ENCODE measurements at places on chromosomes 2 and 18.

GRCh38 chr2:213923543-213923942 is 487.3 kb upstream of the VWC2L start:
- DNase-seq, result no peak

DNA sequence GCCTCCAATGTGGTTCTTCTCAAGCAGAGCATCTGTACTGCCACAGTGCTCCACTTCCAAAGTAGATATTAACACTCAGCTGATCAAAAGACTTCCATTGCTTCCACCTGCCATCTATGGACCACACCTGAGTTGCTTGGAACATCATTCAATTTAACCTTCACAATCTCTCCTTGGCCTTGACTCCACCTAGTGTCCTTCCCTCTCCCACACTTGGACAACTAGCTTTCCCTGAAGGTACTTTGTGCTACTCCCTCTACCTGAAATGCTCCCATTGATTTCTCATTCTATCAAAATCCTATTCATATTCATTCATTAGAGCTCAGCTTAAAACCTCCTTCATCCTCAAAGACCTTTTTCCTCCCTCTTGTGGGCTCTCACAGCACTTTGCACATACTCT is 48.7 kb downstream of the SOWAHC start:
- DNase-seq, result no peak

GRCh38 chr2:208097313-208097712 is 27.0 kb downstream of the CRYGD start:
- no peak for DNase-seq

GRCh38 chr2:28347193-28347592 is 45.5 kb upstream of the FOSL2 start:
- no peak for DNase-seq

DNA sequence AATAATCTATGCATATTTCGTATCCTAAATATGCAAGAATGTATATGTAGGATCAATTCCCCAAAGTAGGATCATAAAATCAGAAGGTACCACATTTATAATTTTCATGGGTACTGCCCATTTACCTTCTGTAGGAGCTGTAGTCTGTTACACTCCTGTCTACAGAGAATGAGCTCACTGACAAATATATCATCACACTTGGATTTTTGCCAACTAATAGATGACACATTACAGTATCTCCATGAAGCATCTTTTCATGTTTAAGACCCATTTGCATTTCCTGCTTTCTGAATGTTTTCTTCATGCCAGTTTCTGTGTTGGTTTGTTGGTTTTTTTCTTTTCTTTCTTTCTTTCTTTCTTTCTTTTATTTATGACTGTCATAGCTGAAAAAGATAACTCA is 70.9 kb upstream of the EML6 start:
- no peak for DNase-seq

DNA sequence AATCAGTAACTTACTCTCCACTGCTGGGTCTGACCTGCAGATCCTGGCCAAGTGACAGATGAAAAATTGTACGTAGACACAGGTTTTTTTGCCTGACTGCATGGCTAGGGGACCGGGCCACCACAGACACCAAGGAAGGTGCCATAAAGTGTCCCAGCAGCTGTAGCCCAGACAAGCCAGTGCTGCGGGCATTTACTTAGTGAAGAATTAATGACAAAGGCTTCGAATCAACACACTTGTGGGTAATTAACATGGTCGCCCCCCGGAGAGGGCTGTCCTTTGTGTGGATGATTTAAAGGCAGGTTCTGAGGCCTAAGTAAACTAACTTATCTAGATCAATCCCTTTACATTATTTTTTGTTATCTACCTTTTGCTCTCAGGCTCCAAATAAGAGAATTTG is 1709.1 kb upstream of the LRRTM1 start:
- DNase-seq, result no peak

DNA sequence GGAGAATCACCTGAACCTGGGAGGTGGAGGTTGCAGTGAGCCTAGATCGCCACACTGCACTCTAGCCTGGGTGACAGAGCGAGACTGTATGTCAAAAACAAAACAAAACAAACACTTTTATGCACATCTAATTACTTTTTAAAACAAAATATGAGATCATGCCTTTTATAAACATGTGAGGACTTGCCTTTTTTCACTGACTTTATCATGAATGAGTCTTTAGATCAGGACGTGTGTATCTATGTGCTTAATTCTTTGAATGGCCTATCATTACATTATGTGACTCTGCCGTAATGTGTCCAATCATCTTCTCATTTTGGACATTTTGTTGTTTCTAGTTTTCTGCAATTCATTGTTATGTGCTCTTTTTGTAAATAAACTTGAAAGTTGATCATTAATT is 58.7 kb downstream of the FAM117B start:
- DNase-seq, result no peak

- no peak for DNase-seq
Measured at GRCh38 chr2:231371430-231372054, 24.0 kb upstream of the B3GNT7 start.

- DNase-seq, result no peak
Measured at GRCh38 chr2:104859766-104860450, 6.0 kb downstream of the POU3F3 start.

Data from AG10803 (cell line).